ENCODE measurements at places on chromosomes 1 and 21. TPM values are rescaled to one million over a fixed set of nuclear protein-coding genes. Genes with fewer than 3 reads are reported as not detected.

ZSWIM5 gene
- total RNA-seq, result 1.6 TPM

- no peak for DNase-seq
Measured at GRCh38 chr1:15314328-15315281, 67.6 kb downstream of the FHAD1 start.

DNA sequence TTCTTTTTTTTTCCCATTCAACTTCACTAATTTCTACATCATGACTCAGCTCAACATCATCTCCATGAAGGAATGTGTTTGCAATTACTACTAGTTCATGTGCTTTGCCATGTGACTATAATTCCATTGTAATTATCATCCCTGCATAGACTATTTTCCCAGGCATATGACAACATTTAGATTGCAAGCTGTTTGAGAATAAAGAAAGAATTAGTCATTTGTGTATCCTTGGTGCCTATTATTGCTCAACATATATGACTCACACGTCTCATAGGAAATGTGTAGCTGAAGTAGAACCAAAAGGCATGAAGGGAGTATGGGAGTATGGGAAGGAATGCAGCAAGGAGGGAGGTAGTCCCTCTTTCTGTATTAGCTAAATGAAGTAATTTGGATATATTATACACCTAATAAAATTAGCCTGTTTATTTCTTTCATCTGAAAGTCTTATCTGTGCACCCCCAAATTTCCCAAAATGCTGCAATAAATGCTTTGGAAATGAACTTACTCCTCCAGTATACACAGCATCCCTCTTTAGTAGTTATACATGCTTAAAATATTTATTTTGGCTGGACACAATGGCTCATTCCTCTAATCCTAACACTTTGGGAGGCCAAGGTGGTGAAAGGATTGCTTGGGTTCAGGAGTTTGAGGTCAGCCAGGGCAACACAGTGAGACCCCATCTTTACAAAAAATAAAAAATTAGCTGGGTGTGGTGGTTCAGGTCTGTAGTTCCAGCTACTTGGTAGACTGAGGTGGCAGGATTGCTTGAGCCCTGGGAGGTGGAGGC, 316.9 kb upstream of the ADGRL4 start:
- no peak for DNase-seq

ETV3 gene
- 26.6 TPM for total RNA-seq

DNA sequence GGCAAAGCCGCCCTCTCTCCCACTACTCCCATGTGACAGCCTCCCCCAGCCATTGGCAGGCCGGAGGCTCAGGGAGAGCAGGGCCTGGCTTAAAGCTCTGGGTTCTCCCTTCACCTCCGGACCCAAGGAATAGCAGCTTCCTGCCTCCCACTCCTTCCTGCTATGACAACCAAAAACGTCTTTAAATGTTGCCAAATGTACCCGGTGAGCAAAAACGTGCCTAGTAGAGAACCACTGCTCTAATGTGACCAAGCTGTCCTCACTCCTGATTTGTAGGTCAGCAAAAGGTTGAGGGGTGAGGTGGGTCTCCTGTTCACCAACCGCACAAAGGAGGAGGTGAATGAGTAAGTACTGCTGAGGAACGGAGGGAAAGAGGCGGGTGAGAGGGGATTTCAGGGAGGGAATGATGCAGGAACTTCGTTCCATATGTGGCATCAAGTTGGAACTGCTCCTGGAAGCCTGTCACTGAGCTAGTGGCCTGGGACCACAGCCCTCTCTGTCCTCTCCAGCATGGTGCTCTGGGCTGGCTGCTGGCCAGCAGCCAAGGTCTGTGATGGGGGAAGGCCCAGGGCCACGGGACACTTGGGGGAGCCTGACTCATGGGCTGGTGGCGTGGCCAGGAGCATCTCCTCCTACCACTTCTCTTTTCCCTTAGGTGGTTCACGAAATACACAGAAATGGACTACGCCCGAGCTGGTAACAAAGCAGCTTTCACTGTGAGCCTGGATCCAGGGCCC, 5.7 kb downstream of the MRTO4 start:
- no peak for DNase-seq

DNA sequence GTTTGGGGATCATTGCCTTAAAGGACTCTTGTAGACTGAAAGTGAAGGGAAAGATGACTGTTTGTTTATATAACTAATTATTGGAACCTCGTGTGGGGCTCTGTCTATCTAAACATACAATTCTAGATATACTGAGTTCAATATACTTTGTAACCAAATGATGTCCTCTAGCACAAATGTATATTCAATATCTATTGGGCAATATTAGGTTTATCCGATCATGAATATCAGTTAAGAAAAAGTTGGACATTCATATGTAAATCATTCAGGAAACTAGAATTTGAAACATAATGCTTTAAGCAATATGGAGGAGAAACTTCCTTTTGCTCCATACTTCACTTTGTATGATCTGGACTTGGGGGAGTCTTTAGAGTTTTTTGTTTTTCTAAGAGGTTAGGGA, 8.9 kb upstream of the RC3H1 start:
- DNase-seq, result no peak

ACKR1 gene
- not detected for total RNA-seq

DNA sequence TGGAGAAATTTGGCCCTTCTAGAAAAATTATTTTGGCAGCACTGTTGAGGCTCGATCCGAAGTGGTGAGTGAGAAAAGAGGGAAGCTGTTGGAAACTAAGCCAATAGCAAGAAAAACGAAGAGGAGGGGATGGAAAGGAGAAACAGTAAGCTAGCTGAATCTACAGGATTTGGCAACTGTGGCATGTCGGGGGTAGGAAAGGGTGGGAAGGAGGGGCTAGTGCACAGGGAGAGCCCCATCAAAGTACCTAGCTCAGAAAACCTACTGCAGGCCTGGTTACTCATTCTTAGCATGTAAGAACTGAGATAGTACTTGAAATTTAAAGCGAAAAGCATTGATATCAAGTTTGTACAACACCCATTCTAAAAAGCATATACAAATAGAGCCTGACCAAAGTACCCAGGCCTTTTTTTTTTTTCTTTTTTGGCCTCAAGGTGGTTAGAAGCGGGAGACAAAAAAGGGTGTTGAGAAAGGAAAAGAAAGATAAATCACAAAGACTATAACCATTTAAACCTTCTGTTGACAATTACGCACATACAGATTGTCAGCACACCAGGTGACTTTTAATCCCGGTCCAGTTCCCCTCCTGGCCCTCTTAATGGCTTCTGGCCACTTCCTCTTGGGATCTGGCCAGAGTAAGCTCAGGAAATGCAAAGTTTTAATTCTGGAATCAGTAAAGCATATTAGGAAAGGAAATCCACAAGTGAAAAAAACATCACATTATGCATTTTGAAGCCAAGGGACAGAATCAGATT, 50.4 kb downstream of the SLC16A1 start:
- DNase-seq, result no peak

DNA sequence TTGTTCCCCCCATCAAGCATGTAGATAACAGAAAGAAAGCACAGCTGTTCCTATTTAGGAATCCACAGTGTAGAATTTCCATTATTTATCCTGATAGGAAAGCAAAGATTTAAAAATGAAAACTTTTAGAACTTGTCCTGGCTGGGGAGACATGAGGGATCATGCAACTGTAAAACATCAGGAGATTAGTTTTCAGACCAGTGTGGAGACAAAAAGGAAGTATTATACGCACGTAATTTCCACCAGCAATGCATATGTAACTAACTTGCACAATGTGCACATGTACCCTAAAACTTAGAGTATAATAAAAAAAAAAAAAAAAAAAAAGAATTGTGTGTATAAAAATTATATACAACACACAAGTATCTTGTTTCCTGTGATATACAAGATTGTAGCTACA, 172.4 kb downstream of the NEGR1 start:
- no peak for DNase-seq

KCNE2 gene
- not detected for total RNA-seq

FABP3 gene
- total RNA-seq, result 0.49 TPM

ADAMTS4 gene
- not detected for total RNA-seq

DNA sequence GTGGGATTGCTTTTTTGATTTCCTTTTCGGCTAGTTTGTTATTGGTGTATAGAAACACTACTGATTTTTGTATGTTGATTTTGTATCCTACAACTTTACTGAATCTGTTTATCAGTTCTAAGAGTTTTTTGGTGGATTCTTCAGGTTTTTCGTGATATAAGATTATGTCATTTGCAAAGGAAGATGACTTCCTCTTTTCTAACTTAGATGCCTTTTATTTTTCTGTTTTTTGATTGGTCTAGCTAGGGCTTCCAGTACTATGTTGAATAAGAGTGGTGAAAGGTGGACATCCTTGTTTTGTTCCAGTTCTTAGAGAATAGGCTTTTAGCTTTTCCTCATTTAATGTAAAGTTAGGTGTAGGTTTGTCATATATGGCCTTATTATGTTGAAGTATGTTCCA, 13.1 kb upstream of the NHLH2 start:
- no peak for DNase-seq

DNA sequence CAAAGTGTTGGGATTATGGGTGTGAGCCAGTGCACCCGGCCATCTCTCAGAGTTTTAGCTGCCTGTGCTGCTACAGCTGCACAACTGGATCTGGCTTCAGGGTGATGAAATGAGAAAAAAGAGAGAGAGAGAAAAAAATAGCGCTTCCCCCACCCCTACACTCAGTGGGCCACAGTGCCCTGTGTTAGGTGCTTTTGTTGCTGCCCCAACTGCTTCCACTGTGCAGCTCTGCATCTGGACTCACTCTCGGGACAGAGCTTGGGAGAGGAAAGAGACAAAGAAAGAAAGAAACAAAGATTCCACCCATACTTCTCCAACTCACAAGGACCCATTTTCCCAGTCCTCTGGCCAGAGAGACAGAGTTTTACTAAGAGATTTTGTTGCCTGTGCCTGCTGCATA, 50.4 kb downstream of the INAVA start:
- DNase-seq, result no peak

- DNase-seq, result no peak
Measured at GRCh38 chr21:39053126-39053525, 130.1 kb downstream of the PSMG1 start.

- DNase-seq, result no peak
Measured at GRCh38 chr1:88708011-88708410, 23.9 kb downstream of the PKN2 start.

DNA sequence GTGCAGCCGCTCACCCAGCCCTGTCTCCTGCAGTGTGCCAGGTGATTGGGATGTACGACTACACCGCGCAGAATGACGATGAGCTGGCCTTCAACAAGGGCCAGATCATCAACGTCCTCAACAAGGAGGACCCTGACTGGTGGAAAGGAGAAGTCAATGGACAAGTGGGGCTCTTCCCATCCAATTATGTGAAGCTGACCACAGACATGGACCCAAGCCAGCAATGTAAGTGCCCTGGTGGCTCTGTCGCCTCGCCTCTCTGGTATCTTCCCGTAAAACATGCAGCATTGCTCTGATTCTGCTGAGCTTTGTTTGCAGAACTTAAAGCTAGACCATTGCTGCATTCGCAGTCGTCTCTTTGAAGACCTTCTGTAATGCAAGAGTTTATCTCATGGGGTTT, 79.2 kb downstream of the ATP5PO start:
- DNase-seq, result no peak

GRCh38 chr1:228938537-228938901, 203.2 kb downstream of the RHOU start:
- no peak for DNase-seq

EPS8L3 gene
- total RNA-seq, result not detected

- DNase-seq, result no peak
Measured at GRCh38 chr1:77467021-77467595, 185.3 kb downstream of the AK5 start.

DNA sequence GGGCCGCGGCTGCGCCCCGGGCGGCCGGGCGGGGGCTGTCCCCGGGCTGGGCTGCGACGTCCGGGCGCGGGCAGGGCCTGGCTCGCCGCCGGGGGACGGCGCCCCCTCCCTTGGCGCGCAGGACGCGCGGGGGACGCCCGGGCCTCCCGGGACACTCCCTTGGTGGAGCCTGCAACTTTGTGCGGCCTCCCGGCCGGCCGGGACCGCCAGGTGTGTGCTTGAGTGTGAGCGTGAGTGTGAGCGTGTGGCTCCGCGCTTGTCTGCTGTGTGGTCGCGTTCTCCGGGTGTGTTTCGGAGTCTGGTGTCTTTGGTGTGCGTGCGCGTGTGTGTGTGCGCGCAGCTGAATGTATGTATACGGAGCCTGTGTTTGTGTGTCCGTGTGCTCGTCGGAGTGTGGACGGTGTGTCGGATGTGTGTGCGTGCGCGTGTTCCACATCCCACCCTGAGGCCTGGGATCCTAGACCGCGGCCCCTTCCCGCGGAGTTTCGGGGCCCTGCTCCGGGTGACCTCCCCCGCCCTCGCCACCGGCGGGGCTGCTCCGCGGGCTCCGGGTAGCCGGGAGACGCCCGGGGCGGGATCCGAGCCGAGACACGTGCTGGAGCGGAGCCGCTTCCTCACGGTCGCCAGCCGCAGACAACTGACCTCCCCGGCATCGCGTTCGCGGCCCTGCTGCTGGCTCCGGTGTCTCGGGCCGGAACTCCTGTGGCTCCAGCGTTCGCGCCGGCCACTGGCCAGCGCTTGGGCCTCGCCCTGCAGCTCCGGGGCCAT, 1.7 kb downstream of the PTPRU start:
- peak; percentile 25 for DNase-seq

Data from activated B cell treated with CpG ODN at 0.5 μM for 24 hours (primary cell).